SK-N-SH treated with all-trans-retinoic acid at 6 μM for 48 hours (cell line): ENCODE measurements at places on chromosomes 7 and 10.

DNA sequence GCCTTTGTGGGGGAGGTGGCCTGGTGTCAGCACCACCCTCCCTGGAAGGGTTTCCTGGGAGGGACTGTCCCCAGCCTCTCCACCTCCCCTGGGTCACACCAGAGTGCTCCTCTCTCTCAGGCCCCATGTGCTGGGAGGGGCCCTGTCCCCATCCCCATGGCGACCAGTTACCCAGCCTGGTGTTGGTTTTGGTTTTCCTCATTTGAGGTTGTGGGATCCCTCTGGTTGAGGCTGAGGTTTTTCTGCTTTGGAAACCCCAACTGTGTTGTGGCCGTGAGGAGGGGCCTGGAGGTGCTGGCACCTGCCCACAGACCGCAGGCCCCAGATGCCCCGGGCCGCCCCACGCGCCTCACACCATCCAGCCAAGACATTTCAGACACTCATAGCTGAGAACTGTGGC lies 106.3 kb downstream of the GRK5 start:
- no peak for ATAC-seq

DNA sequence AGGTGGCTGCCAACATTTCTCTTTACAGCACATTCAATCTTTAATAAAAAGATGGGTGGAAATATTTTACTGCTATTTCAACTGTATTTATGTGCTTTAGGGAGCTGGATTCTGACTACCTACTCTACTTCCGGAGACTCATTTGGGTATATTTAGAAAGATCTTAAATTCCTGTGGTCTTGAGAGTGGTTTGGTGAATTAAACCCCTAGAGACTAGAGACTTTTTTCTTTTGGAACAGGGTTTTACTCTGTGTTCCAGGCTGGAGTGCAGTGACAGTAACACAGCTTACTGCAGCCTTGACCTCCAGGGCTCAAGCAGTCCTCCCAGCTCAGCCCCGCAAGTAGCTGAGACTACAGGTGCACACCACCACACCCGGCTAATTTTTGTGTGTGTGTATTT lies 79.0 kb upstream of the HABP2 start:
- ATAC-seq: peak; percentile 42

DNA sequence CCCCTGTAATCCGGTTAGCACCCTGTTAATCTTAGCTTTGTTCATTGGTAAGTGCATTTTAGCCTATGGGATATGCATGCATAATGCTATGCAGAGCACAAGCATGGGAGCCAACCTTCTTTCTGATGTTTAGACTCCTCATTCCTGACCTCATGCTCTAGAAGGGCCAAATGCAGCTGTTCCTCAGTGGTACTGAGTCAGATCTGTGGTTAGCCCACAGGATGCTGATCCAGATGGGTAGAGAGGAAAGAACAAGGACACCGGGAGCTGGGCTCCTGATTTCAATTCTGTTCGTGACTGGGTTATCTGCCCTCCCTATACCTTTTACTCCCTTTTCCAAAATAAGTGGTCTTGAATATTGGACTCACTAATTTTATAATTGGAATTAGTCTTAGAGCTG lies 31.7 kb upstream of the C10orf90 start:
- ATAC-seq: no peak

- ATAC-seq: peak; percentile 62; the same call in 1 of the 3 replicates
Measured at GRCh38 chr10:7251696-7252465, 159.0 kb downstream of the SFMBT2 start.

GRCh38 chr7:85176197-85176596 lies 10.7 kb downstream of the SEMA3D start:
- ATAC-seq: no peak

- no peak for ATAC-seq
Measured at GRCh38 chr7:98729121-98729520, 112.0 kb downstream of the NPTX2 start.

GRCh38 chr10:86411281-86411841 lies 44.8 kb upstream of the GRID1 start:
- ATAC-seq: peak; percentile 78

DNA sequence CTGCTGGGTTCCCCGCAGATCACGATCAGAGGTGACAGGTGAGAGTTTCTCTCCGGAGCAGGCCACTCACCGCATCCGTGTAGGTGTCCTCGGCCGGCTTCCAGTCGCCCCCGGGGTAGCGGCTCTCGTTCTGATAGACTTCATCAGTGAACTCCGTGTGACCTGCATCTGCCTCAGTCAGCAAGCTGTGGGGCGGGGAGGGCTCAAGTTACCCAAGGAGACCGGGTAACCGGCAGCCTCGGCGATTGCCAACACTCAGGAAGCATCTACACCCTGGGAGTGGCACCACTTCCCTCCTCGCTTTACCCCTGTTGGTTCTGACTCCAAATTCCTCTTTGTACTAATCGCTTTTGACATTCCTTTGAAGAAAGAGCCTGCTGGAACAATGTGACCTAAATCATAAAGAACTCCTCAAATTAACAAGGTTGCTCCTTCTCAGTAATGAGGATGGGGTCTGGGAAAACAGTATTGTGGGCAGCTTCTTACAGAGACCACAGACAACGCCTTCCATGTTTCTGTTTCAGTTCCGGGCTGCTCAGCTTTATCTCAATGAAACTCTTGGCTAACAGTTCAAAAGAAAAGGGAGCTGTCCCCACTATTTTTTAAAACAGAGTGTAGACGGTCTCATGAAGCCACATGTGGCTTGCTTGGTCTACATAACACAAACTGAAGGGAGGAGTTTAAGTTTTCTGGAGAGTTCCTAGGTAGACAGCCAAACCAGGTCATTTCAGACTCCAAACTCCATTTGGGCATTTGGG lies 118.1 kb downstream of the MYOF start:
- no peak for ATAC-seq
